Esophagus squamous epithelium (tissue), 5 donors: ENCODE measurements at places on chromosomes 11 and 22.

- DNase-seq = no peak
Measured at GRCh38 chr11:98227278-98227677, 793.5 kb upstream of the CNTN5 start.

- DNase-seq = no peak
Measured at GRCh38 chr11:103359216-103359615, 250.0 kb downstream of the DYNC2H1 start.

DNA sequence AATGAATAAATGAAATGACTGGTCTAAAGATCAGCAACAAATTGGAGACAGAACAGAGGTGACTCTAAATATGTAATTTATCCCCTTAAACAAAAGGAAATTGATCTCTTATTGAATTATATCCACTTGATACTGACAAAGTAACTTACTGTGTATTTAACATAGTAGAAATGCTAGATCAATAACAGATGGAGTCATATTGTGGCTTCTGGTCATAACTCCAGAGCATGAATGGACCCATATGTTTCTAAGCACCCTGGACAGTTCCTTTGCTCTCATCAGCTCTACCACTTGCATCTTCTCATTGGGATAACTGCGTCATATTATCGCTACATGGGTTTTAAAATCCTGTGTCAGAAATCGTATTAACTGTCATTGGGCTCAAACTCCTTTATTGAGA is 222.3 kb downstream of the ETS1 start:
- no peak for DNase-seq

DNA sequence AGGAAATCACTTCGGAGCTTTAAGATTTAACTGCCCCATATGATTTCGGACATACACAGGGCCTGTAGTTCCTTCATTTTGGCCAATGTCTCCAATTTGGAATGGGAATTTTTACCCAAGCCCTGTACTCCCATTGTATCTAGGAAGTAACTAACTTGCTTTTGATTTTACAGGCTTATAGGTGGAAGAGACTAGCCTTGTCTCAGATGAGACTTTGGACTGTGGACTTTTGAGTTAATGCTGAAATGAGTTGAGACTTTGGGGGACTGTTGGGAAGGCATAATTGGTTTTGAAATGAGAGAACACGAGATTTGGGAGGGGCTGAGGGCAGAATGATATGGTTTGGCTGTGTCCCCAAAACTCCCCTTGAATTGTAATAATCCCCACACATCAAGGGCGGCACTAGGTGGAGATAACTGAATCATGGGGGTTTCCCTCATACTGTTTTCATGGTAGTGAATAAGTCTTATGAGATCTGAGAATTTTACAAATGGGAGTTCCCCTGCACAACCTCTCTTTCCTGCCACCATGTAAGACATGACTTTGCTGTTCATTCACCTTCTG is 130.5 kb downstream of the LARGE1 start:
- no peak for DNase-seq

GRCh38 chr11:92870196-92870832 is 99.1 kb upstream of the MTNR1B start:
- no peak for DNase-seq

- DNase-seq = no peak
Measured at GRCh38 chr11:64536396-64536941, 54.6 kb upstream of the SLC22A12 start.

DNA sequence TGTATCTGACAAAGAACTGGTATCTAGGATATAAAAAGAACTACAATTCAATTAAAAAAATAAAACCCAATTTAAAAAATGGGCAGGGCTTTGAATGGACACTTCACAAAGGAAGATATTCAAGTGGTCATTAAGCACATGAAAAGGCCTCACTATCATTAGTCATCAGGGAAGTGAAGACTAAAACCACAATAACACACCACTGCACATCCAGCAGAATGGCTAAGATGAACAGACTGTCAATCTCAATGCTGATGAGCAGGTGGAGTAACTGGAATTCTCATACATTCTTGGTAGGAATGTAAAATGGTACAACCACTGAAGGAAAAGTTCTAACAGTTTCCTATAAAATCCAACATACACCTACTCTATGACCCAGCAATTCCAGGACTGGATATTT is 8.9 kb downstream of the HPS4 start:
- DNase-seq = no peak

DNA sequence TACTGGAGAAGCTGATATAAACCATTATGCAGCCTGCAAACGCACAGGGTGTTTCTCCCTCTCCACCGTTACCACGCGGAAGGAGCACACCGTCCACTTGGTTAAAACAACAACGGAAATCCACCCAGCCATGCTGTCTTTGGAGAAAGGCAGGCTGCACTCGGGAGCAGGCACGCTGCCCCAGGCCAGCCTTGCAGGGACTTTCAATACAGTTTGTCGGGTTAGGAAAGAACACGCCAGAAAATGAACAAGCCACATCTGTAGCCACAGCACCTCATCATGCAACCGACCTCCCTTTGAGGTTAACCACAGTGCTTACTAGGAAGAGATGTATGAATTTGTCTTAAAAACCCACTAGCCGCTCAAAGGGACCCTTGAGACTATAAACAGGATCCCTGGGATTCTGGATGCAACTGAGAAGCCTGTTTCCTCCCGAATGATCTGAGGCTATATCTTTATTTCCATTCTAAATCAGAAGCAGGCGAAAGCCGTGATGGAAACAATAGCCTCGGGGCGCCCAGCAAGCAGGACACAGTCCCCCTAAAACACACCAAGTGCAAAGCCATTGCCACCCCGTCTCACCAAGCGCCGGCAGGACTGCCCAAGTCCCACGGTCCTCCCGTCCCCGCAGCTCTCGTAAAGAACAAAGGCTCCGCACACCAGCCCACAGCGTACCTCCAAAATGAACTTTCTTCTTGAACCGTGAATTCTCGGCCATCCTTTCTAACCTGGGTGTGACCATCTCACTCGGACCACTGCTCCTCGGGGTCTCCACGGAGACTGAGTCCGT is 318.9 kb downstream of the CTTN start:
- DNase-seq = no peak

DNA sequence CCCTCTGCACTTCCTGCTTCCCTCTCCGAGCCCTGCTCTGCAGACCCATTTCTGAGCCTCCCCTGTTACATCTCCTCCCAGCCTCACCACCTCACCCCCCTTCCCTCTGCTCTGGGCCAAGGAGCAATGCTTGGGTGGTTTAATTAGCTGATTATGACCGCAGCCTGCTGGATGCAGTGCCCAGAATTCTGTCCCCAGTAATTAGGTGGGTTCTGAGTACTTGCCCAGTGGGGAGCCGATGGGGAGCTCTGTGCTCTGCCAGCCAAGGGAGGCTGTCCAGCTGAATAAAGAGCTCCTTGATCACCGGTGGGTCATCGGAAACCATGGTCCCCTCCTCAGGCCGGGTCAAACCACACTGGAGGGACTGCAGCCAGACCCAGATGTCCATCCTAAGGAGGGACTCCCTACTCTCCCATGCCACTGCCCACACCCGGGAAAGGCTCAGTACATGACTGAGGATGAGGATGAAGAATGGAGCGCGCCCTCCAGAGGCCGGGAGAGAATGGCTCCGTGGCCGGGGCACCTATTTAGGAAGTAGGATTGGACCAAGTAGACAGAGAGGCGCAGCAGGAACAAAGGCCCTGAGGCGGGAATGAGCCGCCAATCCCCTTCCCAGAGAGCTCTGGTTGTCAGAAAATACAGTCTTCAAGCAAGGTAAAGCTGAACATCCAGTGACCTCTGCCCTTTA is 9.1 kb downstream of the ARRB1 start:
- DNase-seq = no peak

GRCh38 chr11:132655187-132655855 is 877.0 kb downstream of the OPCML start:
- no peak for DNase-seq

DNA sequence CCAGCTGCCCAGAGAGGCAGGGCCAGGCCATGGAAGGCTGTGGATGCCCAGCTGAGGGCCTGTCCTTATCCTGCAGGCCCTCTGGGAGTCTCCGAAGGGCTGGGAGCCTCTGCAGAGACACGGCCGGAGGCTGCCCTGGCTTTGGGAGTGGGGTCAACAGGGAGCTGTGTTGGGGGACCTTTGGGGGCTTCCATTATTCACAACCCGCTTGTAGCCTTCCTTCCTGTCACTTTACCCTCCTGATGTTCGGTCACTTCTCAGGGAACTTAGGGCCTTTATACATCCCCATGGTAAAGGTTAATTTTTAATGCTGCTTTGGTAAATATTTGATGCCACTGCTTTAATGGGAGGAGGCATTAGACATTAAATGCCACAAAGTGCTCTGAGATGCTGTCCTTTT is 44.9 kb downstream of the SHISAL1 start:
- DNase-seq = no peak

DNA sequence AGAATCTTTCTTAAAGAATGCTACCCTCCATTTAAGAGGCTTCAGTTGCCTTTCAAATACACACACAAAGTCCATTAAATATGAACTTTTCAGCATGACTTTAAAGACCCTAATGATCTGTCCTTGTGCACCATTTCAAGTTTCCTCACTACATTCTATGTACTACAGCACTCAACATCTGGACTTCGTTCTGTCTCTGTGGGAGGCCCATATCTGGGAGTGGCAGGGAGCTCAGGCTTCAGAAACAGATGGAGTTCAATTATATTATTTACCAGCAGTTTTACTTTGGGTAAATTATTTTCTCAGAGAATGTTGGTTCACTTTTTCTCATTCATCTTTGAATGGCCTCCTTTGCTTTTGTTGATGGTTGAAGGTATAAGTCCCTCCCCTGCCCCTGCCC is 67.4 kb downstream of the ANO3 start:
- DNase-seq = no peak

- no peak for DNase-seq
Measured at GRCh38 chr22:36811094-36811800, 5.6 kb downstream of the PVALB start.

- no peak for DNase-seq
Measured at GRCh38 chr22:22429369-22430108, 79.0 kb downstream of the ZNF280B start.

DNA sequence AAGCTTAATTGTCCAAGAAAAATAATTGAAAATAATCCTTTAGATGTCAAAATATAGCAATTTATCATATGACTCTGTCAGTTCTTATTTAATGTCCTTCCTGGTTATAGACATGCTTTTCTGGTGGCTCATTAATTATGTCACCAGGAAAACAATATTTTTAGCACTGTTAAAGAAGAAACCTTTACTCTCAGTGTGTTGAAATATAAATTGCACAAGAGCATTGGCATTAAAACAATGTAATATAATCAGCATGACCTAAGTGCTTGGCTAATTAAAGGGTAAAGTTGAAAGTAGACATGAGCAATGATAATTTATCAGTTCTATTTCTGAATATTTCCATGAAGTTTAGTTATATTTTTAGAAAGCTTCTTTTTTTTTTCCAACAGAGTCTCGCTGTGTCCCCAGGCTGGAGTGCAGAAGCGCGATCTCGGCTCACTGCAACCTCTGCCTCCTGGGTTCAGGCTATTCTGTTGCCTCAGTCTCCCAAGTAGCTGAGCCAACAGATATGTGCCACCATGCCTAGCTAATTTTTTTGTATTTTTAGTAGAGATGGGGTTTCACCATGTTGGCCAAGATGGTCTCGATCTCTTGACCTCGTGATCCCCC is 232.3 kb downstream of the JRKL start:
- DNase-seq = no peak

- no peak for DNase-seq
Measured at GRCh38 chr11:134665188-134665535, 253.1 kb upstream of the B3GAT1 start.

DNA sequence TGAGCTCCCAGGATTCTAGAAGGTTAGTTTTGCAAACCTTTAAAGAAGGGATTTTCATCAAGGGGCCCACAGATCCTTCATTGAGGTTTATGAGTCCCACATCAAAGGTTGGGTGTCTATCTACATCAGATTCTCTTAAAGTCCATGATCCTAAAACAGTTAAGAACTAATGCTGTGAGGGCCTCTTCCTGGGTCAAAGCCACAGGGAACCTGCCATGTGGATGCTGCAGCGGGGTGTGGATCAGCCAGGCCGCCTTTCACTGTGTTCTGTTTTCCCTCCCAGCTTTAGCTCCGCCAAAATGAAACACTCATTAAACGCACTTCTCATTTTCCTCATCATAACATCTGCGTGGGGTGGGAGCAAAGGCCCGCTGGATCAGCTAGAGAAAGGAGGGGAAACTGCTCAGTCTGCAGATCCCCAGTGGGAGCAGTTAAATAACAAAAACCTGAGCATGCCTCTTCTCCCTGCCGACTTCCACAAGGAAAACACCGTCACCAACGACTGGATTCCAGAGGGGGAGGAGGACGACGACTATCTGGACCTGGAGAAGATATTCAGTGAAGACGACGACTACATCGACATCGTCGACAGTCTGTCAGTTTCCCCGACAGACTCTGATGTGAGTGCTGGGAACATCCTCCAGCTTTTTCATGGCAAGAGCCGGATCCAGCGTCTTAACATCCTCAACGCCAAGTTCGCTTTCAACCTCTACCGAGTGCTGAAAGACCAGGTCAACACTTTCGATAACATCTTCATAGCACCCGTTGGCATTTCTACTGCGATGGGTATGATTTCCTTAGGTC is 5.3 kb downstream of the SERPIND1 start:
- DNase-seq = no peak

GRCh38 chr11:20566591-20567434 is 32.6 kb upstream of the SLC6A5 start:
- DNase-seq = no peak

DNA sequence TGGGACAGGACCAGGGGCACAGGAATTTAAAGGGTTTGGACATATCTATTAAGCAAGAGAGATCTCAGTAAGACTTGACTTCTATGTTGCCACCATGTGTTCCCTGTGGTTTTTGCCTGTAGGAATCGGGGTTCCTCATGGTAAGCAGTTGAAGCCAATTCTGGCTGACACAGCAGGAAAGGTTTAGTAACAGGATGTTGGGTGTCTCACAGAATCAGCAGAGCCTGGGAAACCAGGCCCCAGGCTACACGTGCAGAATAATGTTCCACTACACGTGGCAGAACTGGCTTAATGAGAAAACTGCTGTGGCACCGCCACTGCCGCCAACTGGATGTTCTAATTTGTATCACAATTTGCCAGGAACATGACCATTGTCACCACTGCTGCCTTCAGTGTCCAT is 264.6 kb upstream of the PLET1 start:
- no peak for DNase-seq

GRCh38 chr22:37002633-37003032 is 16.6 kb downstream of the TST start:
- no peak for DNase-seq

- DNase-seq = no peak
Measured at GRCh38 chr11:26583550-26583949, 11.5 kb upstream of the MUC15 start.

- no peak for DNase-seq
Measured at GRCh38 chr11:117817368-117818040, 7.0 kb downstream of the FXYD2 start.
